ENCODE measurements at places on chromosomes 7 and 10.

- H3K4me3 ChIP-seq: no peak overlapping the region
- H3K36me3 ChIP-seq: no peaks in the 10 kb centered on the region
- no peaks in the 10 kb centered on the region for H3K27me3 ChIP-seq
- H3K27ac ChIP-seq: no peak overlapping the region
- no peak for DNase-seq
- H3K4me1 ChIP-seq: no peaks in the 10 kb centered on the region
Observed at GRCh38 chr7:31260851-31261250, 79.7 kb downstream of the NEUROD6 start.

- no peaks in the 10 kb centered on the region for H3K4me1 ChIP-seq
- no peak overlapping the region for H3K27ac ChIP-seq
- no peaks in the 10 kb centered on the region for H3K27me3 ChIP-seq
- no peak overlapping the region for H3K4me3 ChIP-seq
- no peaks in the 10 kb centered on the region for H3K36me3 ChIP-seq
- no peak for DNase-seq
Observed at GRCh38 chr7:48718731-48719378, 205.5 kb upstream of the CDC14C start.

- peak; percentile 63 for DNase-seq
- peaks cover 10% of the 10 kb centered on the region for H3K4me1 ChIP-seq
- peak overlapping the region; percentile 53 for H3K4me3 ChIP-seq
- H3K27me3 ChIP-seq: peaks cover 70% of the 10 kb centered on the region
Observed at GRCh38 chr10:71396084-71396710, 523 bp upstream of the CDH23 start.

GRCh38 chr7:118140468-118140867 is 43.5 kb upstream of the LSM8 start:
- no peaks in the 10 kb centered on the region for H3K36me3 ChIP-seq
- no peak overlapping the region for H3K4me3 ChIP-seq
- H3K27me3 ChIP-seq: peaks cover 15% of the 10 kb centered on the region
- H3K4me1 ChIP-seq: no peaks in the 10 kb centered on the region
- DNase-seq: no peak

GRCh38 chr7:135514856-135515255 is 5.0 kb upstream of the CNOT4 start:
- no peaks in the 10 kb centered on the region for H3K4me1 ChIP-seq
- no peak overlapping the region for H3K27ac ChIP-seq
- H3K27me3 ChIP-seq: no peaks in the 10 kb centered on the region
- no peak overlapping the region for H3K4me3 ChIP-seq
- no peaks in the 10 kb centered on the region for H3K36me3 ChIP-seq
